NCI-H1694 treated with DMSO at 0.1 percent for 48 hours (cell line): ENCODE measurements at places on chromosomes 16 and 17.

GRCh38 chr17:44350733-44351226 is 5.7 kb downstream of the GRN start:
- peak; percentile 72 for DNase-seq

GRCh38 chr16:10617662-10618420 is 37.4 kb upstream of the EMP2 start:
- no peak for DNase-seq

DNA sequence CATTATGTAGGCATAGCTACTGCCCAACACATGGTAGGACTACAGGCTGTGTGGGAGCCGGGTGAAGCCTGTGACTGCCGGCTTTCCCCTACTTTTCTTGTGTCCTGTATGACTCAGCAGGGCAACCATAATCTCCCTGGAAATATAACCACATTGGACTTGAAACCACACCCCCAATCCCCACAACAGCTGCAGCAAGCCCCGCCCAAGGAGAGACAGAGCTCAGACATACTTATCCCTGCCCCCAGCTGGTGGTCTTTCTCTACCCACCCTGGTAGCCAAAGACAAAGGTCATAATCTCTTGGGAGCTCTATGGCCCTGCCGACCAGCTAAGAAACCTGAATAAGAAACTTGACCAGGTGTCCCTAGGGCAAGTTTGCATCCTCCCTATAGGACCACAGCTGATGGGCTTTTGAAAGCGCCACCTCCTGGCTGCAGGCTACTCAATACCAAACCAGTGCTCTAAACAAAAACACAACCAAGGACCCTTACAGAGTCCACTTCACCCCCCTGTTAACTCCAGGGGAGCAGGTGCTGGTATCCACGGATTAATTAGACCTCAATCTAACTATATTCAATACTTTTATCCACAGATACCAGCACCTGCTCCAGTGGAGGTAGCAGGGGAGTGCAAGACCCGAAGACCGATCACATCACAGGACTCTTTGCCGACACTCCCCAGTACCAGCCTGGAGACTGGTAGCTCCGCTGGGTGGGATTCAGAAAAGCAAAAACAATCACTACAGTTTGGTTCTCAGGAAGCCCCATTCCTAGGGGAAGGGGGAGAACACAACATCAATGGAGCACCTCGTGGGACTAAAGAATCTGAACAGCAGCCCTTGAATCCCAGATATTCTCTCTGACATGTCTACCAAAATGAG is 91.2 kb downstream of the IRX5 start:
- no peak for DNase-seq

- DNase-seq, result no peak
Observed at GRCh38 chr16:85965125-85965524, 66.2 kb downstream of the IRF8 start.

DNA sequence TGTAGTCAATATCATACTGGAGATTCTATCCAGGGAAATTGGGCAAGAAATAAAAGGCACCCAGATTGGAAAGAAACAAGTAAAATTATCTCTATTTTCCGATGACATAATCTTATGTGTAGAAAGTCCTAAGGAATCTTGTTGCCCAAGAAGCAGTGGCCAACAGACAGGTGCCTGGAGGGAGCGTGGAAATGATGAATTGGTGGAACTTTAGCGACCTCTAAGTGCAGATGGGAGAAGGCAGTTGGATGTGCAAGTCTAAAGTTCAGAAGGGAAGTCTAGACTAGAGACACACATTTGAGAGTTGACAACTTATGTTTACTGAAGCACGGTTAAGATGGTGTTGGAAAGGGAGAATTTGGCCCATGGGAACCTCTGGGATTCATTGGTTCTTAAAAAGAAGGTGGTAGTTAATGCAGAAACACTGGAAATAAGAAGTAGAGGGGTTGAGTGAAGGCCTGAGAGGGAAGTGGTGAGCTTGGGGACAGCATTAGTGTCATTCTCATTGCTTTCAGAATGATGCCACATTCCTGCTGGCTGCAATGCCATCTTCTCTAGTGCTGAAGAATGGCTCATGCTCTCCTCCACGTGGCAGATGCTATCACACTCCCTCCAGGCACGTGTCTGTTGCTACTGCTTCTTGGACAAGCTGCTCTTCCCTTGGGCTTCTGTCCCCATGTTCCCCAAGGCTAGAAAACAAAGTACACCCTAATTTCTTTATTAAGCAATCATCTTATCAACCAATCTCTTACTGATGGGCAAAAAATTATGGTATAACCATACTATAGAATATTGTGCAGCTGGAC is 24.0 kb downstream of the TAT start:
- no peak for DNase-seq

GRCh38 chr17:71337938-71338337 is 782.9 kb upstream of the SOX9 start:
- DNase-seq, result no peak

DNA sequence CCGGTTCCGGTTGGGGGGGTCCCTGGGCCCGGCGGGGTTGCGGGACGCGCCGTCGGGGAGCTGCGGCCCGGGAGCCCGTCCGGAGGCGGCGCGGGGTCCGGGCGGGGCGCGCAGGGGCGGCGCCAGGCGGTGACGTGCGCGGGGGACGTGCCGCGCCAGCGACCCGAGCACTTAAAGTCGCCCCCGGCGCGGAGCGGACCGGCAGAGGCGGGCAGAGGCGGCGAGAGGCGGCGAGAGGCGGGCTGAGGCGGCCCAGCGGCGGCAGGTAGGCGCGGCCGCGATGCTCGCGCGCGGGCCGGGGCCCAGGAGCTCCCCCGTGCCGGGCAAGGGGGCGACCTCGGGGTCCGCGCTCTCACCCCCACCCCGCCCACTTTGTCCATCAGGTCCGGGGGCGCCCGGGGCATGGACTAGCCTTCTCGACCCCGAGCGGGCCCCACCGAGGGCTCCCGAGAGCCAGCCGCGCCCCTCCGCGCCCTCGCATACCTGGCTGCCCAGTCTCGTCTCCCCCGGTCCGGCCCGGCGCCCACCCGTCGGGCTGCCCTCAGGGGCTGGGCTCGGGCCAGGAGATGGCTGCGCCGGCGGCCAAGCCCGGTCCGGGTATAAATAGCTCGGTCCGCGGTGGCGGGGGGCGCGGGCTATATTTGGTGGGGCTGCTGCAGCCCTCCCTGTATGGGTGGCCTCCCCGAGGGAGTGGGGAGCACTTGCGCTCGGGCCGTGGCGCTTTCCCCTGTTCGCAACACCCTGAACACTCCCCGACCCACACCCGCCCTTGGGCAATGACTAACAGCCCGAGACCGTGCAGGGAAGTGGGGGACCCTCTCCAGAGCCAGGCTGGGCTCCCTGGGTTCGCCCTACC is at the start of gene SLC16A3:
Gene SLC16A3, plus strand, starts transcription at position 201 of the 856 bp plus-strand sequence. CDS start 6,967 bp downstream, outside the sequence.
- no peak for DNase-seq

DNA sequence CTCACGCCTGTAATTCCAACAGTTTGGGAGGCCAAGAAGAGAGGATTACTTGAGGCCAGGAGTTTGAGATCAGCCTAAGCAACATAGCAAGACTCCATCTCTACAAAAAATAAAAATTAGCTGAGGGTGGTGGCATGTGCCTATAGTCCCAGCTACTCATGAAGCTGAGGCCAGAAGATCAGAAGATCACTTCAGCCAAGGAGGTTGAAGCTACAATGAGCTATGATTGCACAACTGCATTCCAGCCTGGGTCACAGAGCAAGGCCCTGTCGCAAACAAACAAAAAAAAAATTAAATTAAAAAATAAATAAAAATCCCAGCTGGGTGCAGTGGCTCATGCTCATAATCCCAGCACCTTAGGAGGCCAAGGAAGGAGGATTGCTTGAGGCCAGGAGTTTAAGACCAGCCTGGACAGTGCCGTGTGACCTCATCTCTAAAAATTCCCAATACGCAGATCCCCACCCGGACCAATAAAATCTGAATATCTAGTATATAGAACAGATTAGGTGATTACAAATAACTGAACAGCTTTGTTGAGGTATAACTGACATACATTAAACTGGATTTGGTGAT is 18.2 kb upstream of the ATF7IP2 start:
- no peak for DNase-seq

GRCh38 chr17:58918072-58918471 is 162.4 kb downstream of the PPM1E start:
- DNase-seq, result no peak

- DNase-seq, result peak; percentile 64
Observed at GRCh38 chr17:2347805-2348685, 10.7 kb downstream of the SGSM2 start.

- no peak for DNase-seq
Observed at GRCh38 chr17:37225465-37225864, 150.3 kb upstream of the C17orf78 start.

- no peak for DNase-seq
Observed at GRCh38 chr16:7438601-7439000, 106.0 kb downstream of the RBFOX1 start.

- DNase-seq, result no peak
Observed at GRCh38 chr16:57540387-57540786, 2.1 kb upstream of the ADGRG5 start.

DNA sequence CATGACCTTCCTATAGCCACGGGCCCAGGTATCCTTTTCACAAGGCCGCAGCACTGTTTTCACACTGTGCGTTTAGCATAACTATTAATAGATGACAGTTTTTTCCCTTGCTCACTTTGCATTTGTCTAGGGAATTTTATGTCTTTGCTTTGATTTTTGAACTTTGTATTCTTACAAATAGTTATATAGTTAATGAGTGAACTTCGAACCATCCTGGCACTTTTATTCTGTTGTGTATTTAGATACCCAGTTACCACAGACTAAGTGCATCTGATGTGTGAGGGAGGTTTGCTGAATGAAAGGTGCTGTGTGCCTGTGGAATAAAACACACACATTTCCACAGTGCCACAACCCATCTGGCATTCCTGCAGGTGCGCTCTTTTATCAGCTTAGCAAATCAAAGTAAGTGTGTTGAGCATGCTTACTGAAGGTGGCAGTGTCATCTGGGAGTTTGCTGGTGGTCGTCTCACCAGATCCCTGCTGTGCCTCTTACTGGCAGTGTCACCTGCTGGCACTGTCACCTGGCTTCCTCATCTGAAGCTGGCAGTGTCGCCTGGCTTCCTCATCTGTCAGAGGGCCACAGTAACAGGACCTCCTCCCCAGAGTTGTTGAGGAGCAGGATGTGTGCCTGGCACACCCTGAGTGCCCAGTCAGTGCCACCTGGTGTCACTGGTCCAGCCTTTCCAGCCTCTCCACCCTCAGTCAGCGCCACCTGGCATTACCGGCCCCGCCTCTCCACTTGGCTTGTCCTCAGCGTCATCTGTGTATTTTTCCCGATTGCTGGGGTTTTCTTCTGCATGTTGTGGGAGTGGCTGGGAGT is 37.6 kb downstream of the USP10 start:
- DNase-seq, result no peak

GRCh38 chr17:80262291-80262690 is 1.6 kb downstream of the RNF213 start:
- no peak for DNase-seq

DNA sequence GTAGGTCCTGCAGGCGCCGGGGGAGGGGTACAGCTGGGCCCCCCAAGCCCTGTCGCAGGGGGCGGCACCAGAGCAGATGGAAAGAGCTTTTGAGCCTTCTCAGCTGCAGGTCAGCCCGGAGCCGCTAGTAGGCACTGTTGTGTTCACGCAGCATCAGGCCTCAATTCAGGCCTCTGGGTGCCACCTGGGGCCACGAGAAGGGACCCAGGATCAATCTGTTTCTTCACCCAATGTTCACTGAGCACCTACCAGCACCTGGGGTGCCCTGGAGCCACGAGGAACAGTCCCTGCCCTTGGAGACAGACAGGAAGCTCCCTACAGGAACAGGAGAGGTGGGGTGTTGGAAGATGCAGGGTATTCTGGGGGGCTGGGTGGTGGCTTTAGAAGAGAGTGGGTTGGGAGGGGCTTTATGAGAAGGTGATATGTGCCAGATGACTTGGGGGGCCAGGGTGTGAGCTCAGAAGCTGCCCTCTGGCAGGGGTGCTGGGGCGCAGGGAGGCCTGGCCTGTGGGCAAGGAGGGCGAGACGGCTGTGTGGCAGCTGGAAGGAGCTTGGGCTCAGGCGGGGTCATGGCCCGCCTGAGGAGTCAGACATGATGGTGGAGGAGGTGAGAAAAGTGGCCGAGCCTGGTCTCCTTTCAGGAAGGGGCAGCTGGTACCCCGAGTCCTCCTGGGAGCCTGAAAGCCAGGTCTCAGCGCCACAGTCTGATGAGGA is 121.9 kb upstream of the GSE1 start:
- peak; percentile 39 for DNase-seq

DNA sequence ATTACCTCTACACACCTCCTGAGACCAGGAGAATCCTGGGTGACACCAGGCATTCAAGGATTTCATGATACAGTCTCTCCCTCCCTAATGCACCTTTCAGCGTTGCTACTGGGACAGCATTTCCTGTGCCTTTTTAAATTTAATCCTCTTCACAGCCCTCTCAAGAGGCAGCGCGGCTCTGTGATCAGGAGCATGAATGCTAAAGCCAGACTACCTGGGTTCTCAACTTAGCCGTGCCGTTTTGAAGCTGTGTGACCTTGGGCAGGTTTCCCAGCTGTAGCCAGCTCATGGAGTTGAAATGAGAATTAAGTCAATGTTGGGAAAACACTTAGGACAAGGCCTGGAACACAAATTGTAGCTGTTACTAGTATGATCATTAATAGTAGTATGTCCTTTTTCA is 191.8 kb downstream of the XYLT1 start:
- no peak for DNase-seq

GRCh38 chr17:33373273-33373672 is 80.2 kb upstream of the ASIC2 start:
- DNase-seq, result no peak

- DNase-seq, result no peak
Observed at GRCh38 chr17:60356940-60357339, 35.0 kb downstream of the USP32 start.

GRCh38 chr16:87160234-87160636 is 157.0 kb downstream of the C16orf95 start:
- no peak for DNase-seq

DNA sequence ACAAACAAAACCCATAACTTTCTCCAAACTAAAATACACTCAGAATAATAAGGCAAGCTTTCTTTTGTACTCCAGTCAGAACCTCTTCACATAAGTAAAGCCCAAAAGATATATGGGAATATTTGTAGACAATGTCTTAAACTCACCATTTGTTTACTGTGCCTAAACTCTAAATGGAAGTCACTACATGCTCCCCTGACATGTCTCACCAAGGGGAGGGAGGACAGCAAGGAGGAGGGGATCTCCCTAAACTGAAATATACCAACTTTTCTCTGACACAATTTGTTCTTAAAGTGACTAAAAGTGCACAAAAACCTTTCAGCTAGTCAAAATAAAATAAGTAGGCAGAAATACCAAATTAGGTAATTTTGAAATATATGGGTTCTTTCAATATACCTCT is 38.5 kb downstream of the GRB7 start:
- no peak for DNase-seq
